HepG2 (cell line): ENCODE measurements at places on chromosomes 1 and 21. TPM values are rescaled to one million over a fixed set of nuclear protein-coding genes. Genes with fewer than 3 reads are reported as not detected.

The RIMKLA gene
- total RNA-seq, result 2.5 and 4.1 TPM in 2 replicates

The SYPL2 gene
- 0.24 and 0.25 TPM in 2 replicates for total RNA-seq

The SLC16A4 gene
- 0.60 and 1.1 TPM in 2 replicates for total RNA-seq

DNA sequence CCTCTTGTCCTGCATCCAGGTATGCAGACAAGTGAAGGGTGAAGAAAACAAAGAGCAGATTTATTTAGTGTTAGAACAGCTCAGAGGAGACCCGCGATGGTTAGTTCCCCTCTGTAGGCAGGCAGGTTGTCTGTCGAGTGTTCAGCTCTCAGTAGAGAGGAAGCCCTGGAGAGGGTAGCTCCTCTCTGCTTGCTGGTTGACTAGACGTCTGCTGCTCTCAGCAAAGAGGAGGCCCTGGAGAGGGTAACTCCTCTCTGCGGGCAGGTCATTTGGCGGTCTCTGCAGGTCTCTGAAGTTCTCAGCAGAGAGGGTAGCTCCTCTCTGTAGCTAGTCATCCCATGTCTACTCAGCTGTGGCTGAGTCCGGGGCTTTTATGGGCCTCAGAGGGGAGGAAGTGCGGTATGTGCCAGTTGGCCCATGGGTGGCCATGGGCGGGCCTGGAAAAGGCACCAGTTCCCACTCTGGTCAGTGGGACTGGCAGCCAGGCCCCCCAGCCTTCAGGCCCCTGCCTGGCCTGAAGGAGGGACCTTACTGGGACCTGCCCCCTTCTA, 13.4 kb downstream of the ZBTB40 start:
- DNase-seq, result no peak
- no peaks in the 10 kb centered on the region for H3K27me3 ChIP-seq
- H3K4me3 ChIP-seq, result no peak overlapping the region
- peaks cover 41% of the 10 kb centered on the region for H3K4me1 ChIP-seq

GRCh38 chr1:59173721-59174120, 123.2 kb upstream of the FGGY start:
- DNase-seq, result no peak
- H3K4me1 ChIP-seq, result no peaks in the 10 kb centered on the region
- H3K27me3 ChIP-seq, result no peaks in the 10 kb centered on the region; the same call in 1 of the 2 replicates
- no peaks in the 10 kb centered on the region for H3K36me3 ChIP-seq

GRCh38 chr1:167441222-167441621, 77.1 kb downstream of the CD247 start:
- H3K27me3 ChIP-seq, result no peaks in the 10 kb centered on the region
- no peak overlapping the region for H3K4me3 ChIP-seq

DNA sequence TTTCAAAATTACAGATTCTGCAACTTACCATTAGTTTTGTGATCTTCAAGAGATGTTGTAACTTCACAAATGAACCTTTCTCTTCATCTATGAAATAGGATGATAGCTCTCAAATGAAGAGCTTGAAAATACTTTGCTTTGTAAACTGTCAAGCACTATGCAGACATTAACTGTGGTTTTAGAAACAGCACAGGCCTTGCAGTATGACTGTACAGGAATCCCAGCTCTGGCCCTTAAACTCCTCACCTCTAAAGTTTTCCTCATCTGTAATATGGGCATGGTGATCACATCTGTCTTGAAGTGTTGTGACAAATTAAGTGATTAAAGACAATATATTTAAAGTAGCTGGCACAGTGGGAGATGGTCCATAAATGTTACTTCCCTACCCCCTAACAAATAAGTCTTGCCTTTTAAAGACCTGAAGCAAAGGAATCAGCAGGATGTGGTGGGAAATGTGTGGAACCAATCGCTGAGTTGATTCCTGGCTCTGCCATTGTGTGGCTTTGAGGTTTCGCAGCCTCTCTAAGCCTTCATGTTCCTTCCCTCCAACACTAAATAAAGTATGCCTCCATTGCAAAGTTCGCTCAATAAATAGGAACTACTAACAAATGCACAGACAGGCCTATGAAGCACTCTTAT, 5.5 kb upstream of the PTP4A2 start:
- H3K4me1 ChIP-seq, result peaks cover 38% of the 10 kb centered on the region
- H3K36me3 ChIP-seq, result no peaks in the 10 kb centered on the region
- H3K27ac ChIP-seq, result no peak overlapping the region
- DNase-seq, result no peak
- H3K4me3 ChIP-seq, result no peak overlapping the region

DNA sequence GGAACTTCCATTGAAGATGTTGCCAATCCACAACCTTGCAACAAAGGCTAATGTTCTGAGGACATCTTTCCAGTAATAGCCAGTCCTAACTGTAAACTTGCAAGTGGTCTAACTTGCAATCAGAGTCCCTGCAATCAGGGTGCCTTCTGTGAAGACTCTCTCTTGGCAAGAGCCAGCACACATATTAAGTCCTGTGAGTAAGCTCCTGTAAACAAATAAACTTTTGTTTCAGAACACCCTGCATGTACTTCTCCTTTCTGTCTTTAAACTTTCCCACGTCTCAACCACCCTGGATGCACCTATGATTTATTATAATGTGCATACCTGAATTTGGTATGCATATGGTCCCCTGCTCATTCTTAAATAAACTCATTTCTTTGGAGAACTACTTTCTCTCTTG, 9.1 kb downstream of the GBP7 start:
- no peak overlapping the region for H3K27ac ChIP-seq
- H3K4me3 ChIP-seq, result no peak overlapping the region
- no peaks in the 10 kb centered on the region for H3K4me1 ChIP-seq
- no peaks in the 10 kb centered on the region for H3K36me3 ChIP-seq
- no peak for DNase-seq

DNA sequence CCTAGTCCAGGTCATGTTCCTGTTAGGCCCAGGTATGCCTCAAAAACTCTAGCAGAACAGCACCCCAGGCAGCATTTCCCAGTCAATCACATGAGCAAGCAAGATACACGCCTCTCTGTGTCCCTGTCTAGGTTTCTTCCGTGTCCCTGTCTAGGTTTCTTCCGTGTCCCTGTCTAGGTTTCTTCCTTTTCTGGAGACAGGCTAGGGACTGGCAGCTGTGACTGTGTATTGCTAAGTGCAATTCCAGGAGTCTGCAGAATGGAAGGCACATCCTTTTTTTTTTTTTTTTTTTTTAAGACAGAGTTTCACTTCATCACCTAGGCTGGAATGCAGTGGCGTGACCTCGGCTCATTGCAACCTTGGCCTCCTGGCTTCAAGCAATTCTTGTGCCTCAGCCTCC, 77.6 kb downstream of the SETD4 start:
- no peaks in the 10 kb centered on the region for H3K27me3 ChIP-seq
- no peak for DNase-seq
- H3K4me3 ChIP-seq, result no peak overlapping the region
- peaks cover 60% of the 10 kb centered on the region for H3K4me1 ChIP-seq
- H3K36me3 ChIP-seq, result no peaks in the 10 kb centered on the region

DNA sequence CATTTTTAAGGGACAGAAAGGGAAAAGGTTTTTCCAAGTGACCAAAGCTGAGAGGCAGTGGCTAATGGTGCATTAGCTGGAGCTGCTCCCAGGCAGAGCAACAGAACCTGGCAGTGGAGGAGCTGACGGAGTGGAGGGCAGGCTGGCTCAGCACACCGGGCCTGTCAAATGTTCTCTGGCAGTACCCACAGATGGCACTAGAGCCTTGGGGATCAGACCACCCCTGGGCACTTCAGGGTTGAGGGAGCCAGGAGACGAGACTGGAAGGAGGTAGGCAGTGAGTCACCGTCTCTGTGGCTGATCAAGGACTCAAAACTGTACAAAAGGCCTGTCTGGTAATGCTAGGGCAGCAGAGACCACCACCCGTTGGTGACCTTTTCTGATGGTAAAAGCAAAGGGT, 121.7 kb upstream of the KIAA0040 start:
- no peaks in the 10 kb centered on the region for H3K36me3 ChIP-seq
- H3K27ac ChIP-seq, result no peak overlapping the region
- no peaks in the 10 kb centered on the region for H3K4me1 ChIP-seq
- H3K27me3 ChIP-seq, result peaks cover 3% of the 10 kb centered on the region
- H3K4me3 ChIP-seq, result no peak overlapping the region
- no peak for DNase-seq

DNA sequence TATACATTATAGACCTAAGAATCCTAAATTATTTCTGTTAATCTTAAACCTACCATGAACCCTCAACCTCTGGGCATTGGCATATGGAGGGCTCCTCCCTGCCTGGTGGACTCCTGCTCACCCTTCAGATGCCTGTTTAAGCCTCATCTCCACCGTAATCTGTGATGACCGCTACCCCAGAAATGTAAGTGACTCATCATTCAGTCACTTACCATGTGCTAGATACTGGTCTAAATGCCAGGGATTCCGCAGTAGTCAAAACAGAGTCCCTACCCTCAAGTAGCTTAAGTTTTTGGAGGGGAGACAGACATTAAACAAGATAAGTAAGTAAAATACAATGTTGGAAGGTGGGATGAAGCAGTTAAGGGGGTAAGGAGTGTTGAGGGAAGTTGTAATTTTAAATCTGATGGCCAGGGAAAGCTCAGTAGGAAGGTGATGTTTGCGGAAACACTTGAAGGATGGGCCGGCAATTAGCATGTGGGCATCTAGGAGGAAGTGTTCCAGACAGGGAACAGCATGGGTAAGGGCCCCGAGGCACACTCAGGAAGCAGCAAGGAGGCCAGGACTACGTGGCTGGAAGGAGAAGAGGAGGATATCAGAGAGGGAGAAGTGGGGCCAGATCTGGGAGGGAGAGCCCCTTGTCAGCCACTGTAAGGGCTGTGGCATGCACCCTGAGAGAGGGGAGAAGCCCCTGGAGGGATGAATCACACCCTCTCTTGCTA, 141.7 kb upstream of the HOOK1 start:
- no peaks in the 10 kb centered on the region for H3K27me3 ChIP-seq
- H3K36me3 ChIP-seq, result no peaks in the 10 kb centered on the region; the same call in 2 of the 3 replicates
- no peak overlapping the region for H3K4me3 ChIP-seq
- peak overlapping the region; percentile 53 for H3K27ac ChIP-seq
- H3K4me1 ChIP-seq, result peaks cover 83% of the 10 kb centered on the region
- DNase-seq, result peak; percentile 63

- H3K4me3 ChIP-seq, result no peak overlapping the region
- H3K27ac ChIP-seq, result no peak overlapping the region
Observed at GRCh38 chr1:22754106-22754768, 43.6 kb downstream of the EPHB2 start.

GRCh38 chr1:232853994-232854797, 49.0 kb downstream of the MAP10 start:
- H3K27me3 ChIP-seq, result no peaks in the 10 kb centered on the region
- DNase-seq, result no peak
- H3K36me3 ChIP-seq, result no peaks in the 10 kb centered on the region
